ENCODE measurements at places on chromosomes 11 and 22.

DNA sequence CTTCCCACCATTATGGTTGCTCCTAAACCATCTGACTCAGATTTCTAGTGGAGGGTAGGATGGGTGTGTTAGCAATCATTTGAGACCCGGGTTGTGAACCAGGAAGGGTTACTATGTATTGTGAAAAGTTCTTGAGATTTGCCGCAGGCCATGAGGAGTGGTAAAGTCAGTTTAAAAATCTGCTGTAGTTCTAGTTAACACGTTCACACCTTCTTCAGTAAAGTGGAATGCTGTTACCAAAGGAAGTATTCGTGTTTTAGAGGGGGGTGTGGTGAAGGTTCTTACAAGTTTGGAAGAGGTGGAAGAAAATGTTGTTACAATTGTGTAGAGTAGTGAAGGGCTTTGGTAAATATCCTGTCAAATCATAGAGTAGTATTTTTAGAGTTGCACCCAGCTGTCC lies 2.6 kb downstream of the MTMR3 start:
- DNase-seq: no peak

DNA sequence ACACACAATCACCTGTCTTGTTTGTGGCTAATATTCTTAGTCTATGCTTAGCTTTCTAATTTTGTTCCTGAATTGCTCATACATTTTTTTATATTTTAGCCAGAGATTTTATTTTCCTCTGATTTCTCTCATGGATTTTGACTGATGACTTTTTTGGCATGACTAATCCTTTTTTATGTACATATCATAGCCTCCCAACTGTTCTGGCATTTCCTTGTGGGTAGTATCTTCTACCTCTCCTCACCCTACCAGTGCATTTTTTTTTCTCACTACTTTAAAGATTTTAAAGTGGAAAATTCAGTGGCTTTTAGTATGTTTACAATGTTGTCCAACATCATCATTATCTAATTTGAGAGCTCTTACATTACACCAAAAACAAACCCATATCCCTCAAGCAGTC lies 84.4 kb upstream of the TENM4 start:
- no peak for DNase-seq

GRCh38 chr11:133506023-133506422 lies 26.3 kb downstream of the OPCML start:
- DNase-seq: no peak

DNA sequence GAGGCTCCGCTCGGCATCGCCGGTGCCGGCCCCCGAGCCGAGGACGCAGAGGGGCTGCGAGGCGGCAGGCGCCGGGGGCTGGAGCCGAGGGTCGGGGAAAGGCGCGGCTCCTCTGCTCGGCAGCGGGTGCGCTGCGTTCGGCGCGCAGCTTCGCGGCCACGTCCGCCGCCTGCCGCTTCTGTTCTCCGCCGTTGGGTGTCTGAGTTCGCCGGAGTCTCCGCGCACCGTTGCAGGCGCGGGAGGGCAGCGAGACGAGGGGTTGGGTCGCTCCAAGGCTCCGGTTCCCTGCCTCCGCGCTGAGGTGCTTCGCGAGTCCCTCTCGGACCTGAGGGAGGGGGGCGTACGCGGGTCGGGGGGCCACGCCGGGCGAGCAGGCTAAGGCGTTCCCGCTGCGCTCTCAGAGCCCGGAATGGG lies 347 bp downstream of the MN1 start:
- peak; percentile 1 for DNase-seq

Data from activated T-cell treated with anti-CD3 and anti-CD28 coated beads for 4 hours (primary cell).